ENCODE measurements at places on chromosomes 11 and 22. TPM values are rescaled to one million over a fixed set of nuclear protein-coding genes. Genes with fewer than 3 reads are reported as not detected.

DNA sequence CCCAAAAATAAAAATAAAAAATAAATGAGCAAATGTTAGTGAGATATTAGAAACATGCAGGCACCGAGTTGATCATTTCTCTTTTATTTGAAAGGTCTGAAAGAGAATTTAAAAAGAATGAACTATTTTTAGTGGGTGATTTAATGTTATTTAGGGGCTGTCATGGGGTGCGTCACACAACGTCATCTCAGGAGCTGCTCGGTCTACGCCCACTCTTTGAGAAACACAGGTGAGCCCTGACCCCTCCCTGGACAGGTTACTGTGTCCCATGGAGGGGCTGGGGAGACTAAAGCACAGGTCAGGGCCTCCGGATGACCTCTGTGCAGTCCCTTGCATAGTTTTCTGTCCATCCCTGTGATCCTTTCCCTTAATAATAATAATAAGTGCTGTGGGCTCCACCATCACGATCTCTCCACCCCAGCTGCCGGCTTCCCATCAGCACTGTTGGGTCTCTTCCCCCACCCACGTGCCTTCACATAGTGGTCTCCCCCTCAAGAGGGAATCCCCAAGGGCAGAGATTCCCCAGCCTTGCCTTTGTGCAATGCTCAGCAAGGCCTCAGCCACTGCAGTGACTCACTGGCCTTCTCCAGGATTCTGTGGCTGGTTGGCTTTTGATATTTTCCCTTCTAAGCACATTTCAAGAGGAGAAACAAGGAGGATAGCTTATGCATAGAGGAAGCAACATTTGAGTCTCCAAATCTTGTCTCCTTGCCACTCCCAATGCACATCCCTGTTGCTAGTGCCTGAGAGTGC lies 159.9 kb downstream of the TTC17 start:
- peaks cover 5% of the 10 kb centered on the region for H3K36me3 ChIP-seq
- H3K27me3 ChIP-seq: no peaks in the 10 kb centered on the region
- H3K4me3 ChIP-seq: no peak overlapping the region
- no peak for DNase-seq
- peaks cover 64% of the 10 kb centered on the region for H3K4me1 ChIP-seq

CACNA1I gene
- 0.07 TPM for total RNA-seq

WBP2NL gene
- not detected for total RNA-seq

FGF4 gene
- total RNA-seq: not detected
